Stomach (tissue), 19 donors: ENCODE measurements at places on chromosomes 1 and 21. TPM values are rescaled to one million over a fixed set of nuclear protein-coding genes. Genes with fewer than 3 reads are reported as not detected.
A peak's percentile ranks its signal among the peaks of the same experiment; 100 is the strongest.

GRCh38 chr1:65064981-65065380 is 83.0 kb upstream of the AK4 start:
- peak; percentile 26 for DNase-seq

GRCh38 chr1:70358921-70359564 is 4.5 kb upstream of the ANKRD13C start:
- DNase-seq: no peak

GRCh38 chr1:38071312-38072256 is 25.0 kb upstream of the POU3F1 start:
- DNase-seq: no peak

- DNase-seq: no peak
Measured at GRCh38 chr1:53047737-53048736, 14.0 kb upstream of the PODN start.

- DNase-seq: no peak
Measured at GRCh38 chr1:205922314-205922713, 20.9 kb downstream of the SLC26A9 start.

GRCh38 chr1:157249326-157249725 is 111.1 kb upstream of the ETV3 start:
- no peak for DNase-seq

DNA sequence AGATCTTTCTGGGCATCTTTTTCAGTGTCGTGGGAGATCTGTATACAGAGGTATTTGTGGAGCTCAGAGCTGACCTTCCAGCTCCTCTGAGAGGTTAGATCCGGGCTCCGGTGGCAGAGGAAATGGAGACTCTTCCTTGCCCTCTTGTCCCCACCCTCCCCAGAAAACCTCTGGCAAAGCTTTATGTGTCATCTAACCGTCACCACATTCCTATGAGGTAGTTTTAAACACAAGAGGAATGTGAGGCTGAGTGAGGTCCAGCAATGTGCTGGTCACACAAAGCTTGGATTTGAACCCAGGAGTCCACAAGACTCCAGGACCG is 1.2 kb downstream of the CD160 start:
- no peak for DNase-seq

The SELP gene
- total RNA-seq: 0.58 TPM

The AMIGO1 gene
- total RNA-seq: 2.6 TPM

The FAM72A gene
- 1.0 TPM for total RNA-seq
